ENCODE measurements at places on chromosomes 1 and 21.

- DNase-seq = no peak
These were observed 2.6 kb downstream of the GPR161 start for GRCh38 chr1:168134132-168134531.

GRCh38 chr1:233012021-233012420 is 61.6 kb downstream of the NTPCR start:
- DNase-seq = no peak

DNA sequence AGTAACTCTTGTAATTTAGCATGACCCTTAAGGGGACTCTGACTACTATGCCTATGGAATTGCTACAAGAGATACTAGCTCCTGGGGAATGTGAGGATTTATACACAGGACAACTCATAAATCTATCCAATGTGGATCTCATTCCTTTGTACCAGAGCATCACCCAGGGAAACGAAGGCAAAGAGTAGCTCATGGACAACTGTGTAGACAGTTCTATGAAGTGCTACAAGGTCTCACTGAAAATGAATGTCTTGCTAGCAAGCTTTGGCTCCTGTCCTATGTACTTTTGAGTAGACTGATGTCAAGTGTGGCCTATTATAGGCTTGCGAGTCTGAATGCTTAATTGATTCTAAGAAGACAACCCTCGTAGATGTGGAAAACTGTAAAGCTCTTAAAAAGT is 93.7 kb downstream of the ZSWIM5 start:
- no peak for DNase-seq

DNA sequence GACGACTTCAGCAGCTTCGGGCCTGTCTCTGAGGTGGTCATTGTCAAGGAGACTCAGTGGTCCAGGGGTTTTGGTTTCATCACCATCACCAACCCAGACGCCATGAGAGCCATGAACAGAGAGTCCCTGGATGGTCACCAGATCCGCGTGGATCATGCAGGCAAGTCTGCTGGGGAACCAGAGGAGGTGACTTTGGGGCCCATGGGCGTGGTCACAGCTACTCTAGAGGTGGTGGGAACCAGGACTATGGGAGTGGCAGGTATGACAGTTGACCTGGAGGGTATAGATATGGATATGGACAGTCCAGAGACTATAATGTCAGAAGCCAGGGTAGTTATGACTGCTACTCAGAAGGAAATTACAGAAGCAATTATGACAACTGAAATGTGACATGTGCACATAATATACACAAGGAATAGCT is 19.3 kb upstream of the METTL13 start:
- no peak for DNase-seq

GRCh38 chr1:53574621-53575020 is 115.4 kb downstream of the DMRTB1 start:
- no peak for DNase-seq

- no peak for DNase-seq
These were observed 28.2 kb downstream of the VCAM1 start for GRCh38 chr1:100747771-100748170.

- DNase-seq = no peak
These were observed 209.4 kb upstream of the SNX7 start for GRCh38 chr1:98452162-98452561.

GRCh38 chr1:160731990-160732389 is 7.1 kb upstream of the SLAMF7 start:
- no peak for DNase-seq

All from ELR (cell line).